Left ventricle myocardium inferior (tissue), 1 donor: ENCODE measurements at places on chromosomes 1 and 21.

GRCh38 chr1:34029954-34030353 is 135.1 kb downstream of the CSMD2 start:
- DNase-seq = no peak

DNA sequence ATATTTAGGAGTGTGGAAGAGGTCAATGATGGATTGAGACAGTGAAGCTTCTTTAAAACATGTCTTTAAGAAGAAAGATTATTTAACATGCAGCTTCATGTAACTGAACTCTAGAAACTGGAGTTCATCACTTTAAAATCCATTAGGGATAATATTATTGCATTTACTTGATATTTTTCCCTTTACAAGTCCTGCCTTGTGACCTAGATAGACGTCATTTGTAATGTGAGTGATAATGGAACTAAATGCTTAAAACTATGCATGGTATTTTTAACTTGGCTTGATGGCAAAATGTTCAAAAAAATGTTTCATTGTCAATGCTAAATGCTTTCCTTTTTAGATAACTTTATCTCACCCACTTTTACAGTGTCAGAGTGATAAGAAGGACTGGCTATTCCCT is 723.7 kb downstream of the RWDD3 start:
- DNase-seq = no peak

DNA sequence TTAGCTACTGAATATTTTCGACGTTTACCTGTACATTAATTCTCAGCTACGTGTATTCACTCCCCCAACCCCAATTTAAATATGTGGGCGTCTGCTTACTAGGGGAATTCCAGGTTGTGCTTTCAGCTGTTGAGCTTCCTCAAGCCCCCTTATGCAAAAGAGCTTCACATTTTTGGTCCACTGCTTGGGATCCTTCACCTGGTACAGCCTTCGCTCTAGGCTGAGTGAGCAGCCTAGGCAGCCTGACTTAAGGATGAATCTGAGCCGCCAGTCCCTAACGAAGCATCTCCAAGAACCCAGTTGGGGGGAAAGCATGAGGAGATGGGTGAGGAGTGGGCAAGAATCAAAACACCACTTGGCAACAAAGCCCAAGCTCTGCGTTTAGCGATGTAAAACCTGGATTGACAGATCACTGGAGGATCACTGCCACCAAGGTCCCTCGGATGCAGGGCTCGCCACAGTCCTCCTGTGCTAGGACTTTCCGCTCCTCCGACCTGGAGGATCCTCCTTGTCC is 674 bp downstream of the BCL10 start:
- DNase-seq = no peak

GRCh38 chr1:168082008-168082876 is 54.5 kb downstream of the GPR161 start:
- DNase-seq = peak; percentile 59

DNA sequence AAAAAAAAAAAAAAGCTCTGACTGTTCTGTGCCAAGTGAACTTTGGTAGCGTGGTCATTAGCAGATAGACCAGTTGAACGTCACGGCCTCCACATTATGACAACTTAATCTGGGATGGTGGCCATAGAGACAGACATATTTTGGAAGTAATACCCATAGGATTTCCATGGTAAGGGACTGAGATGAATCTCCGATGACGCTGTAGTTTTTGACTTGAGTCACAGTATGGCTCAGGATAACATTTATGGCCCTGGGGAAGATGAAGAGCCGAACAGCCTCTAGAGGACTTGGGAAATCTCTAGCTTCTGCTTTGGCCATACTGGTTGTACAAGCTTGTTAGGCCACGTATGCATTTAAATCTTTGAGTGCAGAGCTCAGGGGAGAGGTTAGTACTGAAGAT is 214.0 kb downstream of the KCNJ6 start:
- no peak for DNase-seq

DNA sequence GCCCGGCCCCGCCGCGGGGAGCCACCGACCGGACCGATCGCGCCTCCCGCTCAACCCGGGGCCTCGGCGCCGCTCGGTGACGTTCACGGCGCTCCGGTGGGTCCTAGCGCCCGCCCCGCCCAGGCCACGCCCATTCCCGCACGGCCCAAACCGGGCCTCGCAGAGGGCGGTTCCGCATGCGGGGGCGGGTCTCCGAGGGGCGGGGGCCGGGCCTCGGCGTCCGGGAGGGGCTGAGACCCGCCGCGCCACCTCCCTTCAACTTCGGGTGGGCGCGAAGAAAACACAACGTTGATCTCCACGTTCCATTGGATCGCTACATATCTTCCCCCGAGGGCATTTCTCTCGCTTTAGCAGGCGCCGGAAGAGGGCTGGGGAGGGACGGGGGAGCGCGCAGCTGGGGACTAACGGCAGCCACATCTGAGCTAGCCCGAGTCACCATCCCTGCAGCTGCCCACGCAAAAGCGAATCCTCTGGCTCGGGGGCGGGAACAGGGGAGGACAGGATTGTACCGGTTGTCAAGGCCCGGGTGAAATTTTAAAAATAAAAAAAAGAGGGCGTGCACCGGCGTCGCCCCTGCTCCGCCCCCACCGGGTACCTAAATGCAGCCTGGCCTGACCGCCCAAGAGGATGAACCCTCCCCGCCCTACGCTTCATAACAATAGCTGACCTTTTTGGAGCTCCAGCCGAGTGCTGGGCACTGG is at the start of gene MAD2L2:
Gene MAD2L2 (minus strand): TSS at position 78 of the 701 bp plus-strand sequence. CDS start 547 bp downstream, outside the sequence.
- peak; percentile 91 for DNase-seq

DNA sequence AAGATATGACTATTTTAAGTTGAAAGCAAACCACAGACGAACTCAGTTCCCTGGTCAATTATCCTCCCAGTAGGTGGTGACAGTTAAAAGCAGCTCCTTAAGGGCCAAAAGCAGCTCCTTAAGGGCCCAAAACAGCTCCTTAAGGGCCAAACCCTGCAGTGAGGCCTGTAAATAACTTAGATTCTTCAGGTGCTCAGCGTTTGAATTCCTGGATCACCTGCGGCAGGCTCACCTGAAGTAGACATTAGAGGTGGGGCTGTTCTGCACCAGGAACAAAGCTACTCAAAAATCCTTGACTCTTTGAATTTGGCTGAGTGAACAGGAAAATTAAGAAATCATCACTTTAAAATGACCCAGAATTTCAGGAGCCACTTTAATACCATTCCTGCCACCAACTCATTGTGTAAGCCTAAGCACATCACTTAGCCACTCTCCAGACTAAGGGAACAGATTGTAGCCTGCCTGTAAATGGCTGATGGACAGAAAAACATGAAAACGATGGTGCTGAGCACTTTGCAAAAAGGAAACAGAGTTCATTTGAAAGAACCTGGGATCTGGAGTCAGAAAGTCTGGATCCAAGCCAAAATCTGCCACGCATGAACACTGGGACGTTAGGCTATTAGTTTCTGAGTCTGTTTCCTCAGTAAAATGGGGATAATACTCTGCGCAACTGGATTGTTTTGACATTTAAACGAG is 126.9 kb downstream of the LRIG2 start:
- no peak for DNase-seq

DNA sequence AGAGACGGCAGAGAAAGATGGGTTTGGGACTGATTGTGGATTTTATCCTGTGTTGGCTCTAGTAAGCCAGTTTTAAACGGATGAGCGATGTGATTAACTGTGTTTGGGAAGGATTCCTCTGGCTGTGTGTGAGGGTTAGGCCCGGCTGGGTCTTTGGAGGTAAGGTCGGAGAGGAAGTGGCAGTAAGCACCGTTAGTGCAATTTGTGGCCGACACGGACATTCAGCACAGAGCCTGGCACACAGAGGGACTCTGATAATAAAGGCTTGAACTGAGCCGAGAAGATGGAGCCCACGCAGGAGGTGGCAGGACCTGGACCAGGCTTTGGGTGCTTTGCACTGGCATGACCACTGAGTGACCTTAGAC is 1.3 kb downstream of the MTFR1L start:
- DNase-seq = no peak

DNA sequence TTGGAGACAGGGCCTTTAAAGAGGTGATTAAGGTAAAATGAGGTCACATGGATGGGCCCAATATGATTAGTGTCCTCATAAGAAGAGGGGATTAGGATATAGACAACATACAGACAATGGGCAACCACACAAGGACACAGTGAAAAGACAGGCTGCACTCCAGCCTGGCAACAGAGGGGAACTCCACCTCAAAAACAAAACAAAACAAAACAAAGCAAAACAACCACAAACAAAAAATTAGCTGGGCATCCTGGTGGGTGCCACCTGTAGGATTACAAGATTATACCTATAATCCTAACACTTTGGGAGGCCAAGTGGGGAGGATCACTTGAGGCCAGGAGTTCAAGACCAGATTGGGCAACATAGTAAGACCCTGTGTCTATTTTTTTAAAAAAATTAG is 4.8 kb upstream of the MDM4 start:
- DNase-seq = no peak

- no peak for DNase-seq
Measured at GRCh38 chr1:44631333-44631646, 43.0 kb downstream of the TMEM53 start.

DNA sequence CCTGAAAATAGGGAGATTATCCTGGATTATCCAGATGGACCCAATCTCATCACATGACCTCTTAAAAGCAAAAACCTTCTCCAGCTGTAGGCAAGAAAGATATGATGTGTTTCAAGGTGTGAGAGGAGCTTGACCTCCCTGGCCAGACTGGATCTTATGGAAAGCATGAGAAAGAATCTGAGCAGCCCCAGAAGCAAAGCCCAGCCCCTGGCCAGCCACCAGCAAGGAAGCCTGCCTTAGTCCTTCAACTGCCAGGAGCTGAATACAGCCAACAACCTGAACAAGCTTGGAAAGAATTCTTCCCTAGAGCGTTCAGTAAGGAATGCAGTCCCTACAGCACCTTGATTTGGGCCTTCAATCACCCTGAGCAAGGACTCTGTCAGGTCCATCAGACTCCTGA is 375.0 kb upstream of the CHRM3 start:
- DNase-seq = no peak

DNA sequence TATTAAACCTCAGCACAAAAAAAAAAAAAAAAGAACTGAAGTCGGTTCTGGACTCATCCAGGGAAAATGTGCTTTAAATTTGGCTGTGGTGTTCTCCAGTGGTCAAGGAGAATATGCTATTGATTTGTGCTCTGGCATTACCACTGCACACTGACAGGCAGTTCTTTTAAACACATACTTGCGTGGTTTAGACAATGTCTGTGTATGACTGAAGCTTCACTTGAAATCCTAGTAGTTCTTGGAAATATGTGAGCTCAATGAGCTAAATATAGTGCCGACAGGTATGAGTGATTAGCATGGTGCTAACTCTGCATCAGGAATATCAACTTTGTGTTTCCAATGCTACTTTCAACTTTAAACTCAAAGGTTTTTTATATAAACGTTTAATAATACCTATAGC is 415.6 kb downstream of the SMYD3 start:
- DNase-seq = no peak

DNA sequence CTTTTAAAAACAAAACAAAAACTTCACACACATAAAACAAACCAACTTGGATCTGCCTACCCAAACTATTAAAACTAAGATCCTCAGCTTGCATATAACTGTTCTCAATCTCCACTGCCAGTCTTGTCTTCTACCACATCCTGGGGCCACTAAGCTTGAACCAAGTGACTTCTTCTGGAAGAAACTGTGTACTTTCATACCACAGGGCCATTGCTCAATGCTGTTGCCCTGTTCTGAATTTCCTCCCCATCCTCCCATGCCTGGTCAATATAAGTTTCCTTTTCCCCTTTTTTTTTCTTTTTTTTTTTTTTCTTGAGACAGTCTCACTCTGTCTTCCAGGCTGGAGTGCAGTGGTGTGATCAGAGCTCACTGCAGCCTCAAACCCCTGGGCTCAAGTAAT is 109.9 kb downstream of the KIAA0319L start:
- no peak for DNase-seq

GRCh38 chr1:17696417-17697301 is 58.5 kb upstream of the ACTL8 start:
- DNase-seq = no peak

DNA sequence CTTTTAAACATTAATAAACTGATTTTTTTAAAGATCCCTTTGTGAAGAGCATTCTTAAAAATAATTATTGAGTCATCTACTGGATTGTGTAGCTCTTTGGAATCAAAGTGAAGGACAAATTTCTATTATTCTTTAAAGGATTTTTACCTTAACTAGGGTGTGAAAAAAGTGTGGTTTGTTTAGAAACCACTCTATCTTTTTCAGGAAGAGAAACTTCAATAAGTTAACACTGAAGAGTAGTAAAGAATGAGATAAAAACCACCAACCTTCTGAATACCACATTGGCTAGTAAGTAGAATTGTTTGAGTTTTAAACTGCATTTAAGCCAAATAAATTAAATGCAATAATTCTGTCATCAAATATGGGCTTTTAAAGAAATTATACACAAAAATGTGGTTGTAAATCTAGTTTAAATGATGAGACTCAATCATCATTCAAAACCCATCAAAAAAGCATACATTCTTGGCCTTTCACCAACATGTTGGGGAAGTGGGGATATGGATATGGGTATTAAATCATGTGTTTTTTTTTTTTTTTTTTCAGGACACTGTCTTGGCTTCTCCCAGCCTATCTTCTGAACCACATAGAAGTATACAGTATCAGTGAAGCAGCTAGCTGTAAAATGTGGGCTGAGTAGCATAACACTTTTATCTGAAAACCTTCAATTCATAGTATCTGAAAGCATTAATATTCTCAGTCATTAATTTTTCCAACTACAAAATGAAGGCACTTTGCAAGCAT is 4.8 kb downstream of the S1PR1 start:
- no peak for DNase-seq
